ENCODE measurements at places on chromosomes 1 and 21.

DNA sequence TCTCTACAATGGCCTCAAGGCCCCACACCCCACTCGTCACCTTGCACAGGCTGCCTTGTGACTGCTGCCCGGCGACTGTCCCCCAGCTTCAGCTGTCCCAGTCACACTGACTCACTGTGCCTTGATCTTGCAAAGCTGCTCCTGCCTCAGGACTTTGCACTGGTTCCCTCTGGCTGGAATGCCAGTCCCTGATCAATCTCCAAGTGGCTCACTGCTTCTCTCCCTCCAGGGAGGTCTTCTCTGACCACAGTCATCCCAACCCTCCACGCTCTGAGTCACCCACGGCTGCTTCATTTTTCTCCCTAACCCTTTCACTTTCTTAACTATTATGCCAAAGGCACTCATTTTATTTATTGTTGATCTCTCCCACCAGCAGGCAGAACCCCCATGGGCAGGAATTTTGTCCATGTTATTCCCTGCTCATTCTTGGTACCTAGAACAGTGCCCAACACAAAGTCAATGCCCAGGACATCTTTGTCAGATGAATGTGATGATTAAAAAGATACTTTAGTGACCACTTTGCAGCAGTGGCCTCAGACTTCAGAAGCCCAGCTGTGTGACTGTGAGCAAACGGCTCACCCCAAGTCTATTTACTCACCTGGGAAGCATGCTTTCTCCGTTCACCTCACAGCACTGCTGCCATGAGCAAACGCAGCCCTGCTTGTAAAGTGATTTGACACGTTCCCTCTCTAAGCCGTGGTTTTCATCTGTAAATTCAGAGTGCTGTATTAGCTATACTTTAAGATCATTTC lies 53.4 kb downstream of the ZBTB18 start:
- no peak for DNase-seq

DNA sequence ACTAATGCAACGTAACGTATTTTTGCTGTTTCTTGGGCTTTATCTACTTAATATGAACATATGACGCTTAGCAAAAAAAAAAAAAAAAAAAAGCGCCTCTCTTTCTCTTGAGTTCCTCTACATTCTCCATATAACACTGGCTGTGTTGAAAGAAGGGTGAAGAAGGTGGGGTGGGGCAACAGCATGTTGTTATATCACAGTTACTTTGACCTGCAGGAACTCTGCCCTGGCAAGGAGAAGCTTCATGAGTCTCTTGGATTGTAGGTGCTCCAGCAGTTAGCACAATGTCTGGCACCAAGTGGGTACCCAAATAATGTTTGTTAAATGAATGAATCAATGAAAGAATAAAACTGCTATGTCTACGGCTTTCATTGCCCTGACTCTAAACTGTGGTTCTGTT lies 162.6 kb downstream of the ATG4C start:
- DNase-seq = no peak

- no peak for DNase-seq
Observed at GRCh38 chr1:207803678-207804077, 51.8 kb downstream of the CD46 start.

- no peak for DNase-seq
Observed at GRCh38 chr21:36697060-36697850, 1.7 kb upstream of the SIM2 start.

GRCh38 chr1:208048904-208049303 lies 138.0 kb upstream of the CD34 start:
- DNase-seq = no peak

GRCh38 chr1:101190441-101190840 lies 46.4 kb upstream of the S1PR1 start:
- no peak for DNase-seq

DNA sequence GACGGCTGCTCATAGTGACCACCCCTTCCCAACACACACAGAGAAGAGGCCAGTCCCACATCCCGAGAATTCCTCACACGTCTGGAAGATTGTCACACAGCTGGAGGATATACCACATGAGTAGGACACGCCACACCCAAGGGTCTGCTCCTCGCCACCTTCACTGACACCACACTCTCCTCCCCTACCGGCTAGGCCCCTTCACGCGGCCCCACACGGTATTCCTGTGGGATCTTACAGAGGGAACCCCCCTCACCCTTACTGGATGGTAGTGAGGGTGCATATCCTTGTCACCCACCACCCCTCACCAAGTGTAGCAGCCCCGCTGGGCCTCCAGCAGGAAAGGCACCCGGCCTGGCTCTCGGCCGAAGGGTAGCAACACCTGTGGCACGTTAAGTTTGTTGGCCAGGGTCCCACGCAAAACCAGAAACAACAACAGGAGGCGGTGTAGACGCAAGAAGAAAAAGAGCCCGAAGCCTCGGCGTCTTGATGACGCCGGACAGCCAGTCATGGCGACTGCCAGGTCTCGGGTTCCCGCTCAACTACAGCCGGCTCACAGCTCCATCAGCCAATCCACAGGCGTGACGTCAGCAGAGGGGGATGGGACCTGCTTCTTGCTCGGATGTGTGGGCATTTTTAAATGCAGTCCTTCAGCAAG lies at the start of gene NUP210L:
Gene NUP210L, minus strand, starts transcription at position 540 of the 658 bp plus-strand sequence.
- DNase-seq = no peak

Measured in activated CD4-positive, alpha-beta T cell treated with anti-CD3 and anti-CD28 coated beads, Interleukin-2, amount 50 U/mL, for 4 hours (primary cell).